ENCODE measurements at places on chromosomes 6 and 20.

- DNase-seq: no peak
These were observed 664.5 kb downstream of the EPM2A start for GRCh38 chr6:145070791-145071190.

GRCh38 chr6:56851541-56852259 is 103.2 kb upstream of the BEND6 start:
- no peak for DNase-seq

DNA sequence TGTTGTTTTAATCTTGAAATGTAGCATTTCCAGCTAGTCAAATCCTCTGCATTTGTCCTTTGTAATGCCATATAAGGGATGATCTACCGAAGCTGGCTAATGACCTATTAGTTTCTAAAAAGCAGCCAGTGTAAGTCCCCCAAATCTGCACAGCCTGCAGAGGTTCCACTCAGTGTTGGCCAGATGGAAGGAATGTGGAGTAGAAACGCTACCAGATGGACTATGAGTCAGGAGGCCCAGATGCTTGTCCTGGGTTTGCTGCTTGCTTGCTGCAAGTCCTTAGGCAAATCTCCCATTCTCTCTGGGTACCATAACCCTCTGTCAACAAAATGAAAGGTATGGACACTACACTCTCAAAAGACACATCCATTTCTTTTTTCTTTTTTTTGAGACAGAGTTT is 149.8 kb downstream of the BTBD9 start:
- no peak for DNase-seq

GRCh38 chr6:26452631-26453235 is 5.0 kb upstream of the BTN2A1 start:
- DNase-seq: no peak

- no peak for DNase-seq
These were observed 132.7 kb upstream of the IFNGR1 start for GRCh38 chr6:137351890-137352289.

- DNase-seq: no peak
These were observed 24.8 kb upstream of the FOXQ1 start for GRCh38 chr6:1287103-1287591.

GRCh38 chr6:15017261-15017660 is 228.6 kb upstream of the JARID2 start:
- DNase-seq: no peak

- DNase-seq: no peak
These were observed 353.4 kb downstream of the PTPRT start for GRCh38 chr20:42836339-42836738.

DNA sequence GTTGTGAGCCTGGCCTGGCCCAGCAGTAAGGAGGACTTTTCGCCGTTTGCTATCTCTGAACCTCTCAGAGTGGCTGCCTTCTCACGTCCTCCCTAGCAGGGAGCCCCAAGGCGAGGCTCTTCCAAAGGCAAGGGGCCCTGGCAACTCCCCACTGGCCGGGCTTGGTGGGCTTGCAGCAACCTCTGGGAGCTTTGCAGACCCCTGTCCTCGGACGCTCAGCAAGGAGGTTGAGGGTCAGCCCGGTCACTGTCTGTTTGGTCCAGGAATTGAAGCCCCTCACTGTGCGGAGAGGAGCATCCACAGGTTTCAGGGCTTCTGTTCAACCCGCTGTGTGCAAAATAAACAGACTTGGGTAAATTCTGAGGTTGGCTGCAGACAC is 28.2 kb upstream of the TBXT start:
- DNase-seq: no peak

- DNase-seq: no peak
These were observed 78.5 kb upstream of the PHACTR1 start for GRCh38 chr6:12637960-12638641.

- no peak for DNase-seq
These were observed 498.5 kb upstream of the GJE1 start for GRCh38 chr6:141634269-141634668.

DNA sequence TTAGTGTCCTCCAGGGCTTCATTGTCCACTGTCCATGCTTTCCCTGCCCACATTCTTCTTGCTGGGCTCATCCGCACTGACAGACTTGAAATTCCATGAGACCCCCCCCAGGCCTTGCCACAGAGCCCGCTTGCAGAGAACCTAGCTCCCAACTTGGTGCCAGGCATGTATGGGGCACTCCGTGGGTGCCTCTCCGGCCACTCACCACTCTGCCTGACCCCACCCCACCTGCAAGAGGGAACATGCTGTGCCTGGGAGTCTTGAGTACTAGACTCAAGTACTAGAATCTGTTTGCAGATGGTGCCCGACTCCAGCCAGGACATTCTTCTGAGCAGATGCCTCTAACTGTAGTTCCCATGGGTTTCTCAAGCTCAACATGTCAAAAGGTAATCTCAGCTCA is 47.9 kb downstream of the TRERF1 start:
- DNase-seq: no peak

- no peak for DNase-seq
These were observed 49.8 kb downstream of the CPXM1 start for GRCh38 chr20:2750491-2751251.

DNA sequence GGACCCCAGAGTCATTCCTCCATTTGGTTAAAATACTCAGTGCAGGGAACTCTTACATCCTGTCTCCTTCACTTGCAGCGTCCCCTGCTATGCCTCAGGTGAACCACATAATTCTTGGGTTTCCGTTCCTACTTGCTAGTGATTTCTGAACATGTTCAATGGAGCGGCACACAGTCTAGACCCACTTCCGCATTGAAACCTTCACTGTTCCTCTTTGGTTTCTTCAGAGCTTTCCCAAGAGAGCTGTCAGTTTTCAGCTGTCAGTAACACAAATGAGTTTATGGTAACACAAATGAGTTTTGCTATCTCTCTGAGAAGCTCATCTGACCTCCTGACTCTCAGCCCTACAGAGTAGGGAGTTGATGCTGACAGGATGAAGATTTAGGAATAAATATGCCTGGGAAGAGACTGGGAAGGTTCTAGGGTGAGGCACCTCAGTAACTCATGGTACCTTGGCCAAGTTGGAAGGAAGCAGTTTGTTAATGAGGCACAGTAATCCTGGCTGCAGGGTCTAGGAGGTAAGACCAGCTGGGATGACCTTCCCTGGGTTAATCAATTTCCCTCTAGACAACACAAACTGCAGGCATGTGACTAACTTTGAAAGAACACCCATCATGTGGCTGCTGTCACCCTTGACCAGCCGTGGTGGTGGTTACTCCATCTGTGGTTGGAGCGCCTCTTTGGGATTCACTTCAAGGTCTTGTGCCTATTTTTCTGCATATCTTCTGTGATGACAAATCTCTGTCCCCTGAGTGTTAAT is 5.4 kb downstream of the SYS1 start:
- no peak for DNase-seq

DNA sequence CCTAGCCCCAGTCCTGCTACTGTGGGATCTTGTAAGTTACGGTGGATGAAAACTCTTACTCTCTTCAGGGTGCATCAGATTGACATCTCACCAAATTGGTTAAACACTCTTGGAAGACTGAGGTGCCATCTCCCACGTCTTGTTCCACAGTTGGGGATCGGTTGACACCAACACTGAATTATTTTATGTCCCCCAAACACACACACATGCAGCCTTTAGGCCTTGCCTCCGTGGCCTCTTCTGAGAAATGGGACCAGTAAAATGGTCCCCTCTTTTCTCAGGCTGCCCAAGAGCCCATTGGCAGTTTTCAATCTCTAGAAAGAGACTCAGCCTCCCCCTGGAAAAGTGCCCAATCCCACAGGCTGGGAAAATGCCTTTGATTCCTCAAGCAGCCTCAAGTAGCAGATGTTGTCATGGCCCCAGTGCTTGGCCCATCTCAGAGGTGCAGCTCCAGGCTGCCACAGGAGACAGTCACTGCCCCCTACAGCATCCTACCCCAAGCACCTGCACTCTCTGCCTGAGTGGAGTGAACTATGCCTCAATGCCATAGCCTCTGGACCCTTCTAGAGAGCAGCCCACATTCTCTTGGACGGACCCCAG is 163.9 kb downstream of the ANKRD60 start:
- no peak for DNase-seq

DNA sequence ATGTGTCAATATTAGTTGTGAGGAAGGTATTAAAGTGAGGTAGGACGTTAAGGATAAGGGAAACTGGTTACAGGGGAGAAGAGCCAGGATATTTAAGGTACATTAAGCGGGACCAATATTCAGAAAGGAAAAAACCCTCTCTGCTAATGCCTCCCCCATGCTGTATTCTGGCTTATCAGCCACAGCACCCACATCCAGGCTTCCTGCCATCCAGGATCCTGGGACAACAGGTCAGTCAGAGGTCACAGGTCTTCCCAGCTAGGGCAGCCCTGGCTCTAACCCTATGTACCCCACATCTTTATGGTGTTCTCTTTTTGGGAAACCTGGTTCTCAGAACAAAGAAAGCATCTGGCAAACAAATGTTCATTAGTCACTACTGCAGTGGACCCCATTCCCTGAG is 5.3 kb downstream of the DDRGK1 start:
- DNase-seq: no peak
